ENCODE measurements at places on chromosomes 12 and 14.
A peak's percentile ranks its signal among the peaks of the same experiment; 100 is the strongest.

DNA sequence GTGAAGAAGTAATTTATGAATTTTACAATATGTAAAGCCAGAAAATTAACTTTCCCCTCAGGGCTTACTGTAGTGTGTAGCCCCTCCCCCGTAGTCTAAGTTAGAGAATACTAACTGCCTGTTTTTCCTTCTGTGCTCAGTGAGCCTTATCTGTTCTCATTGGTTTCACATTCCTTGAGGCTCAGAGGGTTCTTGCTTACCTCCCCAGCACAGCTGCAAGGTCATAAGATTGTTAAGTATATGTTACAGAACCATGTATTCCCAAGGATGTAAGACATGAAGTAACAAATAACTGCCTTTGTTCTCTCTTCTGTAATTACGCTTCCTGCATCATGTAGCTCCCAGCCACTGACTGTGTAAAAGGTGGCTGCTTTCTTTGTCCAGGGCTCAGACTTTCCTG is 1351.1 kb downstream of the TMEM121 start:
- DNase-seq: no peak

- peak; percentile 37 for DNase-seq
Measured at GRCh38 chr12:102406033-102406584, 74.3 kb downstream of the IGF1 start.

- DNase-seq: no peak
Measured at GRCh38 chr12:87491089-87491488, 538.1 kb downstream of the C12orf50 start.

DNA sequence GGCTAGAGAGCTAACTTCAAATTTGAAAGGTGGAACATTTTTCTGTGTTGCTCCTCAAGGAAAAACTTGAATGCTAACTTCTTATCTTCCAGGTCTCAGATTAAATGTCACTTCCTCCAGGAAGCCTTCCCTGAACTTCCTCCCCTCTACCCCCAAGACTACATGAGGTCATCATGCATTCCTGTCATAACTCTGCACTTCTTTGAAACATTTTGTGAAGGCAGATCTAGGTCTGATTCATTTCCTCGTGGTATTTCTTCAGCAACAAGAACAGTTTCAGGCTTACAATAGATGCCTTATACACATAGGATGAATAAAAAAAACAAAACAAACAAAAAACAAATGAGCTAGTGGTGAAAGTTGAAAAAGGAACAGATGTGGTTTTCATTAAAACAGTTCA is 97.1 kb upstream of the SRRM4 start:
- no peak for DNase-seq

- no peak for DNase-seq
Measured at GRCh38 chr14:61146899-61147298, 134.2 kb downstream of the TMEM30B start.

DNA sequence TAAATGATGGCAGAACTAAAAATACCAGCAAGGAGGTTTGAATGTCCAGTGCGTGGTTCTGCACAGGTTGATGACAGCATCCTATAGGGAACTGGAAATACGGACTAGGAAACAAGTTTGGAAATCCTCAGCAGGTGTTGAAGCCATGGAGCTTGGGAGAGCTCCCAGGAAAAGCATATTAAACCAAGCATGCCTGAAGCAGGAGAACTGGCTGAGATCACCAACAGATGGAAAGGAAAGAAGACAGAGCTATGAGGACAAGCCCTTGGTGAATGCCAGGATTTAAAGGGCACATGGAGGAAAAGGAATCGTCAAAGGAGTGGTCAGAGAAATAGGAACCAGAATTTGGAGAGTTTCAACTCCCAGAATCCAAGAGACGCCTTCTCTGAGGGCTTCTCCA is 21.2 kb upstream of the ELK3 start:
- no peak for DNase-seq

GRCh38 chr14:66070542-66071319 is 415.4 kb upstream of the CCDC196 start:
- DNase-seq: no peak

DNA sequence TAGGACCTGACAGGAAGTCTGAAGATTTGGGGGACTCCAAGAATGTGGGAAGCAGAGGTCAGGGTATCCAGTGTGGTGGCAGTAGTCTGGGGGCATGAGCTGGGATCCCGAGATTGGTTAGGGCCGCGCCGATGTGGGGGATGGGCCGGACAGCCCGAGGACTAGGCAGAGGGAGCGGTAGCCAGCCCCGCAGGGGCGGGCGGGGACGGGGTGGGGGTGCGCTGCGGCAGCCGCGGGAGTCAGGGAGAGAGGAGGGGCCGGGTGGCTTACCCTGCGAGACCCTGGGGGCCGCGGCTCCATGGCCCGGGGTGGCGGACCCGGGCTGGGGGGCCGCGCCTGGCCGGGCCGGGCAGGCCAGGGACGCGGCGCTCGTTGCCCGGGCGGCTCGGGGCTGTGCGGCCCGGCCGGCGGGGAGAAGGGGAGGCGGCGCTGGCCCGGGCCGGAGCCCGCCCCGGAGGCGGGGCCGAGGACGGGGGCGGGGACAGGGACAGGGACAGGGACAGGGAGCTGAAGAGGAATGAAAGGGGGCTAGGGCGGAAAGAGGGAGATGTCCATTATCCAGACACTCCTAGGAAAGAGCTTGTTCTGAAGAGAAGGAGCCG is 5.6 kb downstream of the ZNF385A start:
- DNase-seq: no peak

DNA sequence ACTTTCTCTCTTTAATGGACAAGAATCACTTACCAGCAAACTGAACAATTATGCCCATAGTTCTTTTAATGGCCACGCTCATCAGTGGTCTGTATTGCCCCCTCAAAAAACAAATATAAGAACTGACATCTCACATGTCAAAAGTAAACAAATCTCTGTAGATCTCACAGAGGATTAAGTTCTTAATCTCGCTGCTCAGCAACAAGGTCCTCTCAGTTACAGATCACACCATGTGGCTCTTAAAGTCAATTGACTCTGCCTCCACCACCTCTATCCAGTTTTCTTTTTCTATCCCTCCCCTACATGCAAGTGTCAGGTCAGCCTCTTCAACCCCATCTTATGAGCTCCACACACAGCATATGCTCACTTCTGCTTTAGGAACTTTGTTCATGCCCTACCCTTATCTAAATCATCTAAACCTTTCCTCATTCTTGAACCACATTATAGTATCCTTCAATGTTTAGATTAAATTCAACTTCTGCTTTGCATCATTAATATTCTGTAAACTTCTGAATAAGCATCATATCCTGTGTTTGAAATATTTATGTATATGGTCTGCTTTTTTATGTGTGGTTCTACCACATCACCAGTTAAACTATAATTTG is 7.2 kb downstream of the ADAM20 start:
- DNase-seq: no peak
